Stimulated activated CD4-positive, alpha-beta T cell treated with anti-CD3 and anti-CD28 coated beads, Interleukin-15, amount 100 ng/mL, for 1 hour (primary cell): ENCODE measurements at places on chromosomes 4 and X.

- DNase-seq: no peak
Observed at GRCh38 chrX:41029332-41029731, 55.9 kb upstream of the USP9X start.

DNA sequence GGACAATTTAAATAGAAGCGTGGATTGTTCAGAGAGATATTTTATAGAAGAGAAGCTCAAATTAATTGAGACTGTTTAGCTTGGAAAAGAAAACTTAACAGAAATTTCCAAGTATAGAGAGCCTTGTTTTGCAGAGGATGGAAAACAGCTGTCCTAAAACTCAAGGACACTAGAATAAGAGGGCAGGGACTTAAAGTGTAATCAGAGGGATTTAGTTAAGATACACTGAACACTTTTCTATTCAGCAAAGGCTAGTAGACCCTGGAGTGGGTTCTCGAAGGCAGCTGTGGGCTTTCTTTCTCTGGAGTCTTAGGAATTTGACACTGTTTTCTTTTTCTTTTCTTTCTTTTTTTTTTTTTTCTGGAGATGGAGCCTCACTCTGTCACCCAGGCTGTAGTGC lies 92.7 kb upstream of the ARX start:
- DNase-seq: no peak

DNA sequence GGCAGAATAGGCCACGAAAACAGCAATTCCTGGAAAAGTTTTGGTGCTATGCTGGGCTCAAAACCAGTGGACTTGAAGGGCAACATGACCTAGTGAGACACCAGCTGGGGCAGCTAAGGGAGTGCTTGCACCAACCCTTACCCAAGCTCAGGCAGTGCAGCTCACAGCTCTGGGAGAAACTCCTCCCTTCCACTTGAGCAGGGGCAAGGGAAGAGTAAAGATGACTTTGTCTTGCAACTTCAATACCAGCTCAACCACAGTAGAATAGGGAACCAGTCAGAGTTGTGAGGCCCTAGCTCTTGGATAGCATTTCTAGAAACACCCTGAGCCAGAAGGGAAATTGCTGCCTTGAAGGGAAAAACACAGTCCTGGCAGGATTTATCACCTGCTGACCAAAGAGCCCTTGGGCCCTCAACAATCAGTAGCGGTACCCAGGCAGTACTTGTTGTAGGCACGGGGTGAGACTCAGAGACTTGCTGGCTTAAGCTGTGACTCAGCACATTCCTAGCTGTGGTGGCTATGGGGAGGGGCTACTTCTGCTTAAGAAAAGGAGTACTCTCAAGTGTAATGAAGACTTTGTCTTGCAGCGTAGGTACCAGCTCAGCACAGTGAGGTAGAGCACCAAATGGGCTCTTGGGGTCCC lies 19.7 kb upstream of the ABCG2 start:
- no peak for DNase-seq

DNA sequence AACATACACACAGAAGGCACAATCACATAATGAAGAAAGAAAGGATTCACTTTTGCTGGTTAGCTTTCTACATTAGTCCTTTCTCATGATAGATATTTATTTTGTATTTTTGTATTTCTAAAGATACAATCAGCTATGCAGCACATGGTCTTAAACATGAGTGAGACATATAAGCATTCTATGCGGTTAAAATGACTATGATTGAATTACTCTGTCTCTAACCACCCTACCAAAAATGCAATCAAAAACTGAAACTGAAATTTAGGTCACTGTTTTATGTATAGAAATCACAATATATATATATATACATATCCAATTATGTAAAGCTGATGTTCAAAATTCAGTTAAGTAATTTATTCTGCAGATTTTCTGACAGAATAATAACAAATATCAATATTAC lies 21.9 kb downstream of the CXXC4 start:
- DNase-seq: no peak
